ENCODE measurements at places on chromosomes 13 and 19.

DNA sequence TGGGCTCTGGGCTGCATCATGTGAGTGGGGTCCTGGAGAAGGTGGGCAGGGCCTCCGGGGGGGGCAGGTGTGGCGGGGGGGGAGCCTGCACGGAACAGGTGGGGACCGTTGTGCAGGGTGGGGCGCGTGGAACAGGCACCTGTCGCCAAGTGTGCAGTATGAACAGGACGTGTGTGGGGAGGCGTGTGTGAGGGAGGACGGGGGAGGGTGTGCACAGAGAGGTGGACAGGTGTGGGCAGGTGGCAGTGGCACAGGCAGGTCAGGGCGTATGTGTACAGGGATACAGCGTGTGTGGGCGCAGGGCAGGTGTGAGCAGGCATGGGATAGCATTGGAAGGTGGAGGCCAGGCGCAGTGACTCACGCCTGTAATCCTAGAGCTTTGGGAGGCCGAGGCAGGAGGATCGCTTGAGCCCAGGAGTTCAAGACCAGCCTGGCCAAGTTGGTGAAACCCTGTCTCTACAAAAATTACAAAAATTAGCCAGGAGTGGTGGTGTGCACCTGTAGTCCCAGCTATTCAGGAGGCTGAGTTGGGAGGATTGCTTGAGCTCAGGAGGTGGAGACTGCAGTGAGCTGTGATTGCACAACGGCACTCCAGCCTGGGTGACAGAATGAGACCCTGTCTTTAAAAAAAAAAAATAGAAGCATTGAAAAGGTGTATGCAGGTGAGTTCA is 3.2 kb downstream of the PLK5 start:
- DNase-seq = no peak

GRCh38 chr19:29285878-29286277 is 72.9 kb upstream of the UQCRFS1 start:
- DNase-seq = no peak

GRCh38 chr19:13149628-13150186 is 468 bp downstream of the STX10 start:
- no peak for DNase-seq

GRCh38 chr19:6481541-6482342 is at the start of gene DENND1C:
TSS of gene DENND1C (minus strand) at chr19:6481787. CDS start at chr19:6481695, 92 bp downstream.
- DNase-seq = peak; percentile 59

GRCh38 chr13:88623150-88623549 is 952.0 kb downstream of the SLITRK5 start:
- no peak for DNase-seq

GRCh38 chr19:5772416-5772815 is 12.1 kb downstream of the PRR22 start:
- DNase-seq = no peak

DNA sequence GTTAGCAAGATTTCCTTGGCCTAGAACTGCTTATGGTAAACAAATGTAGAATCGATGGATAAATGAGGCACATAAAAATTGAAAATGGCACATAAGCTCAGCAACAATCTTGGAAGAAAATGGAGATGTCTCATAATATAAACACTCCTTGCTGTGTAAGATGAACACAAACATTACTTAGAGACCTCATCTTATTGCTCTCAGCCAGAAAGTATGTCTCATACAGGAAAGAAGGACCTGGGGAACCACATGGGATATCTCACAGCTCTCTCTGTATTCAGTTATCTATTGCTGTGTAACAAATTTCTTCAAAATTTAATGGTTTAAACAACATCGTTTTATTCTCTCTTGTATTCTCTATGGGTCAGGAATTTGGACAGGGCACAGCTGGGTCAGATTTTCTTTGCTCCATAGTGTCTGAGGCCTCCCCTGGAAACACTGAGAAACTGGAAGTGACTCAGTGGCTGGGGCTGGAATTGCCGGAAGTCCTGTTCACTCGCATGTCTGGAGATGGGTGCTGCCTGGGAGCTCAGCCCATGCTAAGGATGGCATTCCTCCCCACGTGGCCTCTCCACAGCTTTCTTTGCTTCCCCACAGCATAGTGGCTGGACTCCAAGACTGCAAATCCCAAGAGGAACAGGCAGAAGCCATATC is 105.1 kb downstream of the NUFIP1 start:
- DNase-seq = no peak

- no peak for DNase-seq
Measured at GRCh38 chr19:32061315-32061714, 284.1 kb upstream of the ZNF507 start.

- DNase-seq = no peak
Measured at GRCh38 chr13:76621705-76622104, 264.5 kb downstream of the KCTD12 start.

DNA sequence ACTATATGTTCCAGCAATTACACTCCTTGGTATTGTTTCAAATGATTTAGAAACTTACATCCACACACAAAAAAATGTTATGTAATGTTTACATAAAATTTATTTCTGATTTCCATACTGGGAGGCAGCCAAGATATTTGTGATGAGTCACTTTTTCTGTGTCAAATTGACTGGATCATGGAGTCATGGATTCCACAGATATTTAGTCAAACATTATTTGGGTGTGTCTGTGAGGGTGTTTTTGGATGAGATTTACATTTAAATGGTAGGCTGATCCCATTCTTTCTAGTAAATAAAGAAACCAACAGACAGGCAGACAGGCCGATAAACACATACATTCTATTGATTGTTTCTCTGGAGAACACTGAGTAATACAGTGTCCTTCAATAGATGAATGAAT is 562.8 kb downstream of the SLITRK6 start:
- DNase-seq = no peak

- no peak for DNase-seq
Measured at GRCh38 chr19:36401475-36401874, 17.0 kb downstream of the ZFP82 start.

GRCh38 chr13:101178406-101178805 is 237.9 kb downstream of the NALCN start:
- no peak for DNase-seq

- DNase-seq = no peak
Measured at GRCh38 chr13:112771877-112772538, 82.2 kb downstream of the ATP11A start.

GRCh38 chr13:102191951-102192502 is 209.8 kb downstream of the FGF14 start:
- DNase-seq = no peak

GRCh38 chr13:44465318-44465717 is 91.7 kb downstream of the SERP2 start:
- no peak for DNase-seq

DNA sequence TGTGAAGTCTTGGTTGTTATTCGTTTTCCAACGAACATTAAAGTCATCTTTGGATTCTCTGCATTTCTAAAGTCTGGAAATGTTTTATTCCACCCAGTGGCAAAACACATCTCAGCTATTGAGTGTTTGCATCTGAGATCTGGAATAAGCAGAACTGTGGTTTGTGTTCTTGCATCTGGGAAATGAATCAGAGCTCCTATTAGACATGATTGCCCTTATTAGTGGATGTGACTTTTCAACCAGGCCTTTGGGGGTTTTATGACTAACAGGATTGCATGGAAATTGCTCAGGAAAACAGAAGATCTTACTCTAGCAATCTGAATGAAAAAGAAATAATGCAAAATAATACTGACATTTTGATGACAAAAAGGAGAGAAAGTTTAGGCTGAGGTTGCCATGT is 488.8 kb downstream of the IRS2 start:
- DNase-seq = no peak

GRCh38 chr19:55600662-55601028 is 557 bp downstream of the ZNF524 start:
- DNase-seq = no peak

DNA sequence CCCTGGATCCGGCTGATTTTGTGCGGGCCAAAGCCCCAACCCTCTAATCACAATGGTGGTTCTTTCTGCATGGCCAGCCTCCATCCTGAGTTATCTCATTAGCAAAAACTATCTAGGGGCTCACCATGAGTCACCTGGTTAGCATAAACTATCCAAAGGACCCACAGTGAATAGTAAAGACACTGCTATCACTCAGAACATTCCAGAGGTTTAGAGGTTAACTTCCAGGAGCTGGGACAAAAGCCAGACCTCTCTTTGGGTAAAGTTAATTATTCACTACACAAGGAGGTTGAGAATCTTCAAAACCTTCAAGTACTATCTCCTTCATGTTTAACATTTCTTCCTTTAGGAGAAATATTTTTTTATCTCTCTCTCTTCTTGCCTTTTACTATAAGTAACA is 18.8 kb upstream of the PPP5C start:
- DNase-seq = no peak

DNA sequence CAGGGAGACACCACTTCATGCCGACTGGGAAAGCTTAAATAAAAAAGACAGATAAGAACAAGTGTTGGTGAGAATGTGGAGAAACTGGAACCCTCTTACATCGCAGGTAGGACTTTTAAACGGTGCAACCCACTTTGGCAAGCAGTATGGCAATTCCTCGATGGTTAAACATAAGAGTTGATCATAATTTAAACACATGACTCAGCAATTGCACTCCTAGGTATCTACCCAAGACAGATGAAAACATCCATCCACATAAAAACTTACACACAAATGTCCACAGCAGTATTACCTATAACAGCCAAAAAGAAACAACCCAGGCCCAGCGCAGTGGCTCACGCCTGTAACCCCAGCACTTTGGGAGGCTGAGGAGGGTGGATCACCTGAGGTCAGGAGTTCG is 21.9 kb downstream of the FLT1 start:
- DNase-seq = no peak

DNA sequence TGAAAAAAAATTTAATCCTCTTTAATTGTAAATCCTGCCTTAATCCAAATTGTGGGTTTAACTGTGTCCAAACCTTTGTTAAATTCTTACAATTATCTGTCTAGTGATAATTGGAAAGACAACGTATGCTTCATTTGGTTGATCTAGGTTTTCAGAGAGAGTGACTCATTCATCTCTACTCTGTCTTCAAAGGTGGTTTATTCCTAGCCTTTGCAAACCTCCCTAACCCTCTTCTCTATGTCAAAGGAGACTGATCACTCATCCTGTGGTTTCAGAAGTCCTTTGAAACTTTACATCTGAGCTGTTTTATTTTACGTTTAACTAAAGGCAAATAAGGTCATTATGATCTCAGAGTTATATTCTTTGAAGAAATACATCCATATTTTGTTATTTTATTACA is 8.8 kb upstream of the OXGR1 start:
- DNase-seq = no peak

- DNase-seq = no peak
Measured at GRCh38 chr19:31226151-31226935, 122.9 kb downstream of the TSHZ3 start.

DNA sequence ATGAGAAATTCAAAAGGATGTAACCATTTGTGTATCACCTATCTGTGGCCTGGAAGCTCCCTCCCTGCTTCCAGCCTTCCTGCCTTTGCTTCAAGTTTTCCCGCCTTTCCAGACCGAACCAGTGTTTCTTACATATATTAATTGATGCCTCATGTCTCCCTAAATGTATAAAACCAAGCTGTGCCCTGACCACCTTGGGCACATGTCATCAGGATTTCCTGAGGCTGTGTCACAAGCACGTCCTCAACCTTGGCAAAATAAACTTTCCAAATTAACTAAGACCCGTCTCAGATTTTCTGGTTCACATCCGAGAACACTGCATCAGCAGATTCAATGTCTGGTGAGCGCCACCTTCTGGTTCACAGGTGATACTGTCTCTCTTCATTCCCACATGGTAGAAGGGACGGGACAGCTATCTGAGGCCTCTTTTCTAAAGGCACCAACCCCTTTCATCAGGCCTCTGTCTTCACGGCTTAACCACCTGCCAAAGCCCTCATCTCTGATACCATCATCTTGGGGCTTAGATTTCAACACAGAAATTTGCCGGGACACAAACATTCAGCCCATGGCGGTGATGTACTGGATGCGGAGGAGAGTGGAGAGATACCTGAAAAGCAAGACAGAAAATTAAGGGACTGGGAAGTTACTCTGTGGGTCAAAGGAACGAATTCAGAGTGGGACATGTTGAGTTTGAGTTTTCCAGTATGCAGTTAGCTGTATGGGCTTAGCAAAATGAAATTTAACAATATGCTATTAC is 58.7 kb upstream of the PABPC3 start:
- peak; percentile 30 for DNase-seq

DNA sequence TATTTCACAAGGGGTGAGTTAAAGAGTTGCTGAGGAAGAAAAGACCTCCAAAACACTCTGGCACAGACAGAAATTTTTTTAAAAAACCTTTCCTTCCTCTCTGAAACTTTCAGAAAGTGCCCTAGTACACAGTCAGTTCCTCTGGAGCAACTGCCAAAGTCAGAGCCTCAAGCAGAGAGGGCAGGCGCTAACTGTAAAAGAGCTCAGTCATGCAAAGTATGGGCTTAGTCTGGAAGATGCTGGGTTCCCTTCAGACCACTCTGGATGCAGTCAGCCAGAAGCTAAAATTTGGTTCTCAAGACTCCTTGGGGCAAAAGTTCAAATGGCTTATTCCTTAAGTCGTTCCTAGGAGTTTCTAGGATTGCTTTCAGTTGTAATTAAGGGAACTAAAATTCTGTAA is 671.6 kb downstream of the PCDH9 start:
- DNase-seq = no peak

DNA sequence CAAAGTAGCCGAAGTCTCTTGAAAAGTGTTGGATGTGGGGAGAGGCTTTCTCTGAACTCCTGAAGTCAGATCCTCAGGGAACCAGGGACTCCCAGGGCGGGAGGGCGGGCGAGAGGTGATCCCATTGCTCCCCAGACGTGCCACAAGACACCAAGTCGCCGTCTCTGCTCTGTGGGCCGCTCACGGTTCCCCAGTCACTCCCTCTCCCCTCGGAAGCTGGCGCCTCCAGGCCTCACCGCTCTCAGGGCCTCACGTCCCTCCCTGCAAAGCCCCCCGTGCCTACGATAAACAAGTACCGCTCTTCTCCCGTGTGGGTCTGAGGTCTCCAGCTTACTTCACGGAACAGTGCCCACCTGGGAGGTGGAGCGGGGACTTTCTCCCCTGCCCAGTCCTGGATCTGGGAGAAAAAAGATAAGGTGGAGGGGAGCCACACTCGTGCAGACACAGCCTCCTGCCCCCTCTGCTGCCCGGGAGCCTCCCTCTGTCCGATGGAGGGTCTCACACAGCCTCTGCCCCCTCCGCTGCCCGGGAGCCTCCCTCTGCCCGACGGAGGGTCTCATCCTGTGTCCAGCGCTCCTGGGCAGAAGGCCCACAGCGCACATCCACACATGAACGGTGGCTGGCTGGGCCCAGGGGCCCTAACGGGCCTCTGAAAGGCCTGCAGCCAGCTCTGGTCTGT is 50.7 kb downstream of the GAS6 start:
- no peak for DNase-seq

- DNase-seq = no peak
Measured at GRCh38 chr19:45508861-45509691, 1.8 kb downstream of the VASP start.

DNA sequence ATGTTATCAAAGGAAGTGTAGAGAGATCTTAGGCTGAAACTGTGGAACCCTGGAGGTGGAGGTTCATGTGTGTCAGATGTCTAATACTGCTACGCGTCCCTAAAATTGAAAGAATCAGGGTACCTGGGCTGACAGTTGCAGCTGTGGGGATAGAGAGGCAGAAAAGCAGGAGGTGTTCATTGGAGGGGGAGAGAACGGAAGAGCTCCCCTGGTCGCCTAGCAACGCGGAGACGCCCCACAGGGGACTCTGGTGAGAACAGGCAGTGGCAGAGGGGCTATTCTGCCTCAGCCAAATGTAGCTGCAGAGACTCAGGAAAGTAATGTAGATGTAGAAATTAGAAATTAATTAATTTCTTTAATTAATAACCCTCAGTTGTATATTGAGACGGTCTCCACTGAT is 10.1 kb upstream of the ZNF835 start:
- DNase-seq = no peak
